ENCODE measurements at places on chromosomes 16 and 17. TPM values are rescaled to one million over a fixed set of nuclear protein-coding genes. Genes with fewer than 3 reads are reported as not detected.

SOCS3 gene
- 404 TPM for total RNA-seq

CCL4L2 gene
- total RNA-seq: not detected

ALDOA gene
- 1,739 TPM for total RNA-seq

SRL gene
- total RNA-seq: not detected

NECAB2 gene
- 1.1 TPM for total RNA-seq

FAM171A2 gene
- total RNA-seq: 2.8 TPM

PERCC1 gene
- not detected for total RNA-seq

C16orf54 gene
- total RNA-seq: not detected

KRT33A gene
- not detected for total RNA-seq

CCL14 gene
- total RNA-seq: not detected

IL34 gene
- total RNA-seq: not detected

CES5A gene
- not detected for total RNA-seq

KRTAP4-9 gene
- not detected for total RNA-seq

AURKB gene
- total RNA-seq: 64.1 TPM

DNA sequence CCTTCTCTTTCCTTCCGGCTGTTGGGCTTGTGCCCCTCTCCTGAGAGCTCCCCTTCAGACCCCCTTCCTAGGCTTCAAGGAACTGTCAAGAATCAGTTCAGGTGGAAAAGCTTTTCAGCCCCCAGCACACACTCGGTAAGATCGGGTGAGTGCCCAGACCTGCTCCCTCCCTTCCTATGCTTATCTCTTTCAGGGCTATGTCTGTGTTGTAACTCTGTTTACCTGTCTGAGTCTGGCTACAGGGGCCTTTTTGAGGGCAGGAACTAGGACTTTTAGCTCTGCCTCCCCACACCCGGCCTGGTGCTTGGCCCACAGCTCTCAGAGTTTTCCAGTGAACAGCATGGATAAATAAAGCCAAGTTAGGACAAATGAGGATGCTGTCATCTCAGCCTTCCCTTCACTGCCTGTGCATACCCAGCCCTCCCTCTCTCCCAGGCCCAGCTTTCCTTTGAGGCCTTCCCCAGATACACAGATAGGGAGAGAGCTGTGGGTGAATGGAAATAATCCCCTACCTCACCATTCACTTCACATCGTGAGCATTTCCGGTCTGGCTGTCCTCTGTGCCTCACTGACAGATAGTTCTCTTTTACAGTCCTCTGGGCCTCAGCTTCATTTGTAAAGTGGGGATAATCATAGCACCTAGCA lies 5.7 kb upstream of the MRPS23 start:
- no peak for DNase-seq

GRCh38 chr16:87101903-87102302 lies 215.3 kb downstream of the C16orf95 start:
- DNase-seq: peak; percentile 9

DNA sequence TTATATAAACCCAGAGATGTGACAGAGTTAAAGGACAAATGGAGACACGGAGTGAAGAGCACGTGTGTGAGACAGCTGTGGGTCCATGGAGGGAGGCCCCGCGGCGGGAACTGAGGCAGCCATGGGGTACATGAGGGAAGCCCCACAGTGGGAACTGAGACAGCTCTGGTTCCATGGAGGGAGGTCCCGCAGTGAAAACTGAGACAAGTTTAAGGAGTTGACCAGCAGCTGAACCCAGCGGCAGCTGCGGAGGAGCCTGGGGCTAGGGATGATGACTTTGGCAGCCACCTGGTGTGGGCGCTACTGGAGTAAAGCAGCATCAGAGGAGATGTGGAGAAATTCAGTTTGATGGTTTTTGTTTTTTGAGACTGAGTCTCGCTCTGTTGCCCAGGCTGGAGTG lies 185.1 kb downstream of the RPTOR start:
- DNase-seq: no peak

DNA sequence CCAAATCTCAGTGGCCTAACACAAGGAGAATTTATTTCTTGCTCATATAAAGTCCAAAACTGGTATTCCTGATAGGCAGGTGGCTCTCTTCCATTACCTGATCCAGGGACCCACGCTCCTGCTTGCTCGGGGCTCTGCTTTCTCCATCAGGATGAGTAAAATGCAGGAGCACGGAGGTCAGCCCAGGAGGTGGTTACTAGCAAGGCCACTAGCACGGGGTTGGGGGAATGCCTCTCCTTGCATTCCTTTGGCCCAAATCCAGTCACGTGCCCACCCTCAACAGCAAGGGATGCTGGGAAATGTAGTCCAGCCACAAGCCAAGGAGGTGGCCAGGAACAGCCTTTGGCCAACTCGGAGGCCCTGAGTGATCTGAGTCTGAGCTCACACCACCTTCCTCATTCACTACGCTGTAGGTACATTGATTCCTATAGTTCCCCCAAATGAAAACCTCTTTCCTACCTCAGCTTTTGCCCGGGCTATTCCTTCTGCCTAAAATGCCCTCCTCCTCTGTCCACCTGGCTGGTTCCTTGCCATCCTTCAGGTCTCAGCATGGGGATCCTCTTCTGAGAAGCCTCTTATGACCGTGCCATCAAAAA lies 38.3 kb upstream of the HAPSTR1 start:
- DNase-seq: peak; percentile 89

DNA sequence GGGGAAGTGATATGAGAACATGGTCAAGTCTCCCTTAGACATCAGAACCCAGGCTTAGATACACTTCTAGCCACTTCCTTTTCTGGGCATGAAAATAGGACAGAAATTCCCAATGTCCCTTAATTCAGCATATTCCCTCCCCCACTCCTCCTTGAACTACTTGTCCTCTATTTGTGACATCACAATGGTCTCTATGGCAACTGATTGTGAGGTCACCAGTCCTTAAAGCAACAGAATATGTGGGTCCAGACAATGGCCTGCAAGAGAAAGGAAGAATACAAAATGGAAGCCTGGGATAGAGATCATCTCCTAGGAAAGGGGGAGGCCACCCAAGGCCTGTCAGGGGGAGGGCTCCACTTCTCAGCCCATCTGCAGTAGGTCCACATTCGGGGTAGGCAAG lies 6.7 kb upstream of the SEZ6 start:
- DNase-seq: no peak

DNA sequence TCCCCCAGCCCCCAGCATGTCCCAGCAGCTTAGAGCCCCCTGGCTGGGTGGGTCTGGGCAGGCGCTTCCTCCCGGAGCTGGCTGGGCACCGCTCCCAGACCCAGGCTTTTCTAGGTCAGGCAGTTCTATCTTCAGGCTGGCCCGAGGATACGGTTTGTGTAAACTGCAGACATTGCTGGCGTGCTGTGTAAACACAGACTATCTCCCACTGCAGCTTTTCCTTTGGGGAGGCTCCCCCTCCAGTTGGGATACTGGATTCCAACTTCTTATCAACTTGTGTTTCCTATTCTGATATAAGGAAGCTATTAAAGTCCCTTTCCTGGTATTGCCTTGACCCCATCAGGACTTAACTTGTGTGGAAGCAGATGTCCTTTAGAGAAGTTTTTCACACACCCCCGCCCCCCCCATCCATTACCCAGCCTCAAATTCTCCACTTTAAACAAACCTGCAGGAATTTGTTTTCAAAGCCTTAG lies 18.3 kb upstream of the GNA13 start:
- no peak for DNase-seq

- DNase-seq: peak; percentile 48
Measured at GRCh38 chr16:17070882-17071592, 399.7 kb downstream of the XYLT1 start.

GRCh38 chr17:75182319-75182568 lies 515 bp downstream of the SUMO2 start:
- DNase-seq: no peak

- DNase-seq: no peak
Measured at GRCh38 chr17:56659622-56660021, 66.1 kb downstream of the NOG start.

- no peak for DNase-seq
Measured at GRCh38 chr17:45346216-45347015, 29.6 kb upstream of the MAP3K14 start.

DNA sequence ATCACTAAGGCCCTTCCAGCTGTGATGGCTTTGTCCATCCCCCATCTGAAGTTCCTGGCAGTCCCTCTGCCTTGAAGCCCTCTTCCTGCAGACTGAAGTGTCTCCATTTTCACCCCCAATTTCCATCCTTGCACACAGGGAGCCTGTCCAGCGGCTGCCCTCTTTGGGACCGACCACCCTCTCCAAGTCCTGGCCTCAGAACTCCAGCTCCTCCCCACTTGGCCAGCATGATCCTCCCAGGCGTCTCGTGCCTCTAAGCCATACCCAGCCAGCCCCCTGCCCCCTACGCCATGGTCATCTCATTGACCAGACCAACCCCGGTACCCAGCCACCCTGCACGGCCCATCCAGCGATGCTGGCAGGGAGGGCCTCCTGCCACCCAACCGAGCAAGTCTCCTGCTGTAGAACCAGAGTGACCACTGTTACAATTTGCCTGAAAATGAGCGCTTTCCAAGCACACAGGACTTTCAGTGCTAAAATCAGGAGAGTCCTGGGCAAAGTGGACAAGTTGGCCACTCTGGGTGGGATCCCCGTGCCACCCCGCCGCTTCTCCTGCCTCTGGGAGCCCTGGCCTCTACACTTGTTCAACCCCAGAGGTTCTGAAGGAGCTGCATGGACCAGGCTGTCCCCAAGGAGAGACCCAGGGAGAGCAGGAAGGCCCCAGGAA lies 362.0 kb downstream of the SEC14L1 start:
- no peak for DNase-seq

DNA sequence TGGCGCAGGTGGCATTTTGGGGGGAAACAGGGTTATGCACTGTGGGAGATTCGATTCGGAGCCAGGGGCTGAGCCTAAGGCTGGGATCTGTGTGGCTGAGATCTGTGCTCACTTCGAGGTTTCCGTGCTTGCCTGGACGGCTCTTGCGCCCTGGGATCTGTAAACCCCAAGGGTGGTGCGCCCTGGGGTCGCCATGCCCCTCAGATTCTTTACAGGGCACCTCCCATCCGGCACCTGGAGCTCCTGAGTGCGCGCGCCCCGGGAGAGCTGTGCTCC lies 377 bp downstream of the SLC13A5 start:
- no peak for DNase-seq

DNA sequence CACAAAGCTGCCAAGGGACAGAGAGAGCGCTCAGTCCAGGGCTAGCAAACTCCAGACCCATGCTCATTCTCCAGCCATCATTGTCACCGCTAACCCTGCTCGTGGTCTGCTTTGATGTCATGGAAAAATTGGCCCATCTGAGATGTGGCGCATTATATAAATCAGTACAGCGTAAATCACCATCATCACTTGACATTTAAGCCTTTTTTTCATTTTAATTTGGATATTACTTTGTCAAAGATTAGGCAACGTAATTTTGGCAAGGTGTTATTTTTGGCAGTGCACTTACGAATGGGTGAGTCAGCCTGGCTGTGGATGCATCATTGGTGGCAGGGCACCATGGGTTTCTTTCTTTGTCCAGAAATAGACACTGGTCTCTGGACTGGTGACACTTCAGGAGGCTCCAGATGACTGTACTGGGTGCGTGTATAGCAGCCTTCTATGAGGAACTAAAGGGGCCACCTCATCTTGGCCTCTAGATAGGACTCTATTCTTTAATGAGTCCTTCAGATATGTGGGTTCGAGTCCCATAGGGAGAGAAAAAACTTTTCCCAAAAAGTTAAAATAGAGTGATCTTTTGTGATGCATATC lies 166.3 kb downstream of the MSI2 start:
- peak; percentile 4 for DNase-seq

GRCh38 chr17:44112284-44113280 lies 10.9 kb downstream of the HDAC5 start:
- DNase-seq: no peak

- DNase-seq: peak; percentile 78
Measured at GRCh38 chr17:43723697-43724359, 34.8 kb downstream of the SOST start.

- peak; percentile 26 for DNase-seq
Measured at GRCh38 chr17:75652934-75653549, 13.9 kb downstream of the RECQL5 start.

DNA sequence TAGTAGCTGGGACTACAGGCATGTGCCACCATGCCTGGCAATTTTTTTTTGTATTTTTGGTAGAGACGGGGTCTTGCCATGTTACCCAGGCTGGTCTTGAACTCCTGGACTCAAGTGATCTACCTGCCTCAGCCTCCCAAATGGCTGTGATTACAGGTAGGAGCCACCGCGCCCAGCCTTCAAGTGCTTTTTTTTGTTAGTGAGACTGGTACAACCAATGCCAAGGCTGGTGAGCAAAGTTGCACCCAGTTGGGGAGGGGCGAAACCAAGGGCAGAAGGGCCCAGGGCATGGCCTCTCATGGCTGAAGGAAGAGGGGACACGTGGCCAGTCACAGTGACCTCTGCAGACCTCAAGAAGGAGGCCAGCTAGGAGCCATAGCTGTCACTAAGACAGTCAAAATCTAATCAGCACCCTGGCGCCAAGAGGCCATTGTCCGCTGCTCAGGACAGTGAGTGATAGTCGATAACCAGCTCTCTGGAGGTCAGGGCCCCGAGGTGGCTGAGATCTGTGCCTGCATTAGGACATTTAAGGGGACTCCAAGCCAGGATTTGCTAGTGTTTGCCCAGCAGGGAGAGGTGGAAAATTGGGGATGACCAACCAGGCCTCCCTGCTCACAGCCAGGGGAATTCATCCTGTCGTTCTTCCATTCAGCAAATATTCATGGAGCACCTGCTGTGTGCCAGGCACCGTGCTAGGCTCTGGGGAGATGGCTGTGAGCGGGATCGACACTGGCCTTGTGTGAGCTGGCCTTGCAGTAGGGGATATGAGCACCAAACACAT lies 10.2 kb downstream of the IL4R start:
- no peak for DNase-seq

- DNase-seq: no peak
Measured at GRCh38 chr16:62676306-62676705, 640.1 kb upstream of the CDH8 start.

- DNase-seq: no peak
Measured at GRCh38 chr16:12742741-12743140, 60.9 kb downstream of the CPPED1 start.

DNA sequence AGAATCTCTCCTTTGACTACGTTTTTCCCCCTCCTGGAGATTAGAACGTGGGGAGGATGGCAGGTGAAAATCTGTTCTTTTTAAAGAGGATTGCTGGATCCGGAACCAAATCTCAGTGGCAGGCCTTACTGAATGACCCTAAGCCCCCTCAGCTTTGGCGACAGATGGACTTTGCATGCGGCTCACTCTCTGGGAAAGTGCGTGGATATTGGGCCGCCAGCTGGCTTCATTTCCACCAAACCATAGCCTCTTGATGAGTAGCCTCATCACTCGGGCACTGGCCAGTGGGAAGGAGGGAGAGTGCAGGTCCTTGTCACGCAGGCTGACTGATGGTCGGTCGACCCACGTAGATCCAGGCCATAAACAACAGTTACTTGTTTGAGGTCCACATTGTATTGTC lies 31.3 kb upstream of the CCDC182 start:
- DNase-seq: no peak

- DNase-seq: no peak
Measured at GRCh38 chr17:2174014-2174413, 119.1 kb downstream of the HIC1 start.

GRCh38 chr16:46649588-46650253 lies 28.5 kb upstream of the SHCBP1 start:
- no peak for DNase-seq

DNA sequence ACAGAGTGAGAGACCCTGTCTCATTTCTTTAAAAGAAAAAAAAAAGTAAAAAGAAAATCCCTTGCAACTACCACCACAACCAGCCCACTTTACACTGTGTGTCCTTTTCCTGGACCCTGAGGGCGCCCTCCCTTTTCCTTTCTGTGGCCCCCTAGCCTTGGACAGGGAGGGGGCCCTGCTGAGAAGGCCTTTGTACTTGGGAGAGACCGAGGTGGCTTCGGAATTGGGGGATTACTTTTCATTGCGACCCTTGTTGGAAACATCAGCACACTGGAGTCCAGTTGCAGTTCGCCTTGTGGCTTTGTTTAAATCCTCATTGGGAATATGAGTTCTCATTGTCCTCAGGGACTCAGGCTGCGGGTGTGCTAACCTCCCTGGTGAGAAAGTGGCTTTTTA lies 9.4 kb upstream of the DNASE1 start:
- no peak for DNase-seq

Measured in NCI-H460 (cell line).